IMR-90 (cell line): ENCODE measurements at places on chromosomes 6 and 20.

GRCh38 chr6:150622941-150623874 is 23.5 kb downstream of the PLEKHG1 start:
- no peak for DNase-seq

GRCh38 chr6:108564178-108564577 is 3.5 kb downstream of the FOXO3 start:
- peak; percentile 98 for DNase-seq

- DNase-seq = no peak
Observed at GRCh38 chr20:1467082-1467354, 369 bp upstream of the NSFL1C start.

- no peak for DNase-seq
Observed at GRCh38 chr6:50862176-50862575, 43.5 kb downstream of the TFAP2B start.

DNA sequence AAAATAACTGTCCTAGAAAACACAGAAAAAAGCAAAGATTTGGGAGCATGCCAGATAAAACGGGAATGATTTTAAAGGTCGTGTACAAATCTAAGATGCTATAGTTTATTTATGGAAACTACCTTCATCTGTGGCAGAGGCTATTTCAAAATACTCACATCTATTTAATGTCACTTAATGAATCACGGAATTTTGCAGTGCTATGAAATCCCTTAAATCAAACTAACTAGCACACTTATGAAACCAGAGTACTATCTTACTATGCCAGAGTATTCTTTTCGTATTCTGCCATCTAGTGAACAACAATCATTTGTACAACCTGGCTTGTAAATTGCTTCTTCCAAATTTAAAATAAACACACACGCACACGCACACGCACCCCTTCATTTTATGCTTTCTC is 77.9 kb upstream of the BMP5 start:
- peak; percentile 74 for DNase-seq

DNA sequence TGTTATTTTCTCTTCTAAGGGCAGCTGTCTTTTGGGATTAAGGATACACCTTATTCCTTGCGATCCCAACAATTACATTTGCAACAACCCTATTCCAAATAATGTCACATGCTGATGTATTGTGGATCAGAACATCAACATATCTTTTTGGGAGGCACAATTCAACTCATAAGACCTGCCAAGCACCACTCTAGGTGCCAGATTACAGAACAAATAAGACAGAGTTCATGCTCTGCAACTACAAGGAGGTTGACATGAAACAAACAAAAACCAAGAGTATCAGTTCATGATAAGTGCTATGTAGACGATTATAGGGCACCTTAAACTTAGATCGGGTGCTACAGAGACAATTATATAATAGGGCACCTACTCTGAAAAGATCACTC is 203.2 kb upstream of the SGK1 start:
- no peak for DNase-seq

GRCh38 chr6:122736163-122736562 is 43.4 kb upstream of the FABP7 start:
- DNase-seq = no peak

- DNase-seq = no peak
Observed at GRCh38 chr6:6920114-6920986, 187.4 kb upstream of the RREB1 start.

DNA sequence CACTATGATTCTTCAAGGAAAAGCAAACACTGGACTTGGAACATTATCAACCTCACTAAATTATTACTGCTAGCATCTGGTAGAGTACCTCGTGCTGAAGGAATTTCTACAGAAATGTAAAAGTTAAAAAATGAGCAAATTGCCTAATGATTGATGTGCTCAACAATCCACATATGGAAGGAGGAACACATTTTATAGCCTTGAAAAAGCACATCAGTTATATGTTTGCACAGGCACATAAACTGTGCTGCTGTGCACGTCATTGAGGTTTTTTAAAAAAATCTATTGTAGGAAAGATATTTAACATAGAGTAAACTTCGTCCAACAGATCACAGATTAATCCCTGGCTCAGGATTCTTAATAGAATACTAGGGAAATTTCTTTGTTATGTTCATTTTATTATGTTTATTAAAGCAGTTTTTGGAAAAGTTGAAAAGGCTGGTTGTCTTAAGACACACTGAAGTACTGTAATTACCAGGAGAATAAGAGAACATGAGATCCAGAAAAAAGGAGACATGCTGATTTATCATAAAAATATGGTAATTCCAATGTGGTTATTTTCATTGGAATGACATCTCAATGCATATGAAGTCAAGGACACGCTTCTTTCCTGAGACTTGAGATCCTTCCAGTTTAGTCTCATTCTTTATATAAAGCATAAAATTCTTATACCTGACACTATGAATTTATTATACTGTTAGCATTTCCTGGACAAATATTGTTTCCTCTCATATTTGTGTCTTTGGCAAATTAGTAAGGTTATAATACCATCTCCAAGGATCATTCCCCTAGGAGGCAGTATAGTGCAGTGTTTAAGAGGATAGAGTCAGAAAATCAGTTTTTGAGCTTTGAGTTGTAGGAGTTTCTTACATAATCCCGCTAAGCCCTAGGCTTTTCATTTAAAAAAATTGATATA is 511.1 kb downstream of the TENT5A start:
- DNase-seq = peak; percentile 49

DNA sequence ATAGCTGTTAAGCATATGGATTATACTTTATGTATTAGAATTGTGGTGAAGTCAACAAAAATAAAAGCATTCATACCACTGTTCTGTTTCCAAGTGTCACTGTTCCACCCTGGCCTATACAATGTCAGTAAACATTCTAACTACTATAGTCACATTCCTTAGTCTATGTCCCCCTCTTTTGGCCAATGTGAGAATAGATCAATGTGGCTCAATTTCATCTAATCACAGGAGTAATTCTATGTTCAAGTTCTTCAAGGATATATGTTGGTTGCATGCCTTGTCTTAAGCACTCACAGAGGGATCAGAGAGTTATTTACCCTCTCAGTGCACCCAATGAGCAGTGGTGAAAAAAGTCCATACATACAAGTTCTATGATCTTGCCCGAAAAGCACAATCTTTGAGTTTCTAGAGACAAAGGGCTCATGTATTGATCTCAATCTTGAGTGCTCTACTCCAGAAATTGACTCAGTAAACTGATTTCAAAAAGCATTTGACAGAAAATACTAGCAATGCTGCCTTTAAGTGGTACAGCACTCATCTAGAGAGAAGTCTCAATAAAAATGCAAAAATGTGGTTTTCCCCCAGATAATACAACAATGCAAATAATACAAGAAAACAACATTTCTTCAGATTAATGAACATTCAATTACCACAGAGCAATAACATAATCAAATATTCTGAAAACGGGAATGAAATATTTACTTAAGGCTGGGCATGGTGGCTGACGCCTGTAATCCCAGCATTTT is 16.5 kb downstream of the SMLR1 start:
- DNase-seq = peak; percentile 33

DNA sequence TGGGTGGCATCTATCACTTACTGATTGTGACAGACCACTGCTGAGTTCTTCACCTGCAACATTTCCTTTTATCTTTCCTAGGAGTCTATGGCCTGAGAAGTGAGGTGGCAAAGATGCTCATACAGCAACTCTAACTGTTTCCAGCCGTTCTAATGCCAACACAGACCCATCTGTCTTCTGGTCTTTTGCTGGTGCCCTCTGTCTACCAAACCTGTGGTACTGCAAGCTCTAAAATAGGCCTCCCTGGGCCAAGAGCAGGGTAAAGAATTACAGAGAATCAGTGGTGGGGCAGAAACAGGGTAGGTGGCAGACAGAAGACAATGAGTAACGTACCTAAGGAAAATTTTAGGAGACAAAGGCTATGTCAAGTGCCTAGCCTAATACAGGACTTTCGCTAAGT is 611.0 kb upstream of the FLRT3 start:
- DNase-seq = no peak

DNA sequence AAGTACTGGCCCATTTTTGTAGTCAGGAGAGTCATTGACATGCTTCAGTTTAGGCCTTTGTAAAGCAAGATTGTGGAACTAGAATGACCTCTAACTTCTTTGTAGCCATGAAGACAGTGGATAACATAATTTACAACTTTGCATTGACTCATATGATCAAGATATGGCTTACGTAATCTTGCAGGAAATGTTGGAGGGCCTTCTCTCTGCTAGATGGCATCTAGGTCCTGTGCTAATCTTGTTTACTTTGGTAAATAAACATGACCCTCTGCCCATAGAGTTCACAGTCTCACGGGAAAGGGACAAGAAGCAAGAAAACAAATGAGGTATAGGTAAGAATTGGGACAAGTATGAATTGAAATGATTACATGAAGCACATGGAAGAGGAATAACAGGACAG is 355.2 kb upstream of the ARID1B start:
- DNase-seq = no peak

- DNase-seq = no peak
Observed at GRCh38 chr20:53981752-53982437, 88.5 kb downstream of the BCAS1 start.

DNA sequence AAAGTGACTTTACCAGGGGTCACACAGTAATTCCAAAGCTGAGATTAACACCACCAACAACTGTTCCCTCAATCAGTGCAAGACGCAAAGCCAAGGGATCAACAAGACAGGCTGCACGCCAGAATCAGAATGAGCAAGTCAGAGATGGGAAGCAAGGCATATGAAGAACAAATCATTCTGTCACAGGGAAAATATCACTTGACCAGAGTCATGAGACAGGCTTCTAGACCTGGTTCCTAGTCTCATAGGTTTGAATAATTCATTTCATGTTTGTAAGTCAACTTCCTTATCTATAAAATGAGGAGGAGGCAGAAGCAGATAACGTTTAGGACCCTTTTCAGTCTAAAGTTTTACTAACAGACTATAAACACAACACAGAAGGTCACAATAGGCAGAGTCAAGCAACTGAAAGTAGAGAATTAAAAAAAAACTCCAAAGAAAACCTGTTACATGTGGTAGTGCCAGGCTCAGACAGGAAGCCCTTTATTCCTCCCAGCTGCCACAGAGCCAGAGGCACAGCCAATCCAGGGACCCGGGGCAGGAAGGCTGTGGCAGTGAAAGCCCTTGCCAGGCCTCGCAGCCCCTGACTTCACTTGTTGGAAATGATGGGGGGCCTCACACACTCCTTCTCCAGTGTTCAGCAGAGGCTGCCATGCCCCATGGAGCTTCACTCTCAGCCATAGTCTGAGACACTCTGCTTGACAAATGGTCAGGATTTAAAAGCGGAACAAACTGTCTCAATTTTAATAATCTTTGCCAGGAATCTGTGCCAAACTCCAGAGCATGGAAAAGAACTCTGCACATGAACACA is 29.2 kb upstream of the DST start:
- DNase-seq = no peak

GRCh38 chr6:158175111-158175510 is 7.0 kb downstream of the GTF2H5 start:
- DNase-seq = no peak

- DNase-seq = no peak
Observed at GRCh38 chr20:62444286-62444685, 16.9 kb upstream of the RBBP8NL start.

DNA sequence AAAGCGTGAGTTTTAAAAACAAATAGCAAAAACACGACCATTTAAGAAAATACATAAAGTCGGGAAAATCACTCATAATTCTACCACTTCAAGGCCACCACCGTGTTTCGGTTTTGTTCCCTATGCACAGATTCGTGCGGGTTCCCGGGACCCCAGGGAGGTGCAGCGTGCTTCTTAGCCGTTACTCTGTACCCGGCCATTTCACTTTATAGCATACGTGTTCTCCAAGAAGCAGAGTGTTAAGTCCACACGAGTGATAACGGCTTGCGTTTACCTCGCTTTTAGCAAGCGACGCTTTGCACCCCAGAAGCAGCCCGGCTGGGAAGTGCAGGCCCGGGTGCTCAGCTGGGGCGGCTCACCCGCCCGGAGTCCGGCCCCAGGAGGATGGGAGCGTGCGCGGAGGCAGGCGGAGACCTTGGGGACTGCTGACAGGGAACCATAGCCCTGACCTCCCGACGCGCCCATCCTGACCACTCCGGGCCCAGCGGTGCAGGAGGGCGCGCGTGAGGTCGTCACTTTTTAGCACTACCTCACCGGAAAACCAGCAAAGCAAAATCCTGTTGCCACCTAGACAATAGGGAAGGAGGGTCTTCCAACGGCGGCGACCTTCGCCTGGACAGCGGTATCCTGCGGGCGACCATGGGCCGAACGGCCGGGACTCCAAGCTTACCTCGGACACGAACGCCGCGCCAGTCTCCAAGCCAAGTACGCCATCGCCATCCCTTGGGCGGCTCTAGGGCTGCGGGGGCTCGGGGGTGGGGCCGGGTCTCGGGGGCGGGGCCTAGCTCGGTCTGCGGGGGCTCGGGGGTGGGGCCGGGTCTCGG is at the start of gene ECI2:
ECI2 (minus strand) TSS at position 735 of the 824 bp plus-strand sequence; CDS start at position 720, 15 bp downstream.
- peak; percentile 27 for DNase-seq

GRCh38 chr6:2771079-2771478 is 5.9 kb downstream of the WRNIP1 start:
- DNase-seq = no peak

DNA sequence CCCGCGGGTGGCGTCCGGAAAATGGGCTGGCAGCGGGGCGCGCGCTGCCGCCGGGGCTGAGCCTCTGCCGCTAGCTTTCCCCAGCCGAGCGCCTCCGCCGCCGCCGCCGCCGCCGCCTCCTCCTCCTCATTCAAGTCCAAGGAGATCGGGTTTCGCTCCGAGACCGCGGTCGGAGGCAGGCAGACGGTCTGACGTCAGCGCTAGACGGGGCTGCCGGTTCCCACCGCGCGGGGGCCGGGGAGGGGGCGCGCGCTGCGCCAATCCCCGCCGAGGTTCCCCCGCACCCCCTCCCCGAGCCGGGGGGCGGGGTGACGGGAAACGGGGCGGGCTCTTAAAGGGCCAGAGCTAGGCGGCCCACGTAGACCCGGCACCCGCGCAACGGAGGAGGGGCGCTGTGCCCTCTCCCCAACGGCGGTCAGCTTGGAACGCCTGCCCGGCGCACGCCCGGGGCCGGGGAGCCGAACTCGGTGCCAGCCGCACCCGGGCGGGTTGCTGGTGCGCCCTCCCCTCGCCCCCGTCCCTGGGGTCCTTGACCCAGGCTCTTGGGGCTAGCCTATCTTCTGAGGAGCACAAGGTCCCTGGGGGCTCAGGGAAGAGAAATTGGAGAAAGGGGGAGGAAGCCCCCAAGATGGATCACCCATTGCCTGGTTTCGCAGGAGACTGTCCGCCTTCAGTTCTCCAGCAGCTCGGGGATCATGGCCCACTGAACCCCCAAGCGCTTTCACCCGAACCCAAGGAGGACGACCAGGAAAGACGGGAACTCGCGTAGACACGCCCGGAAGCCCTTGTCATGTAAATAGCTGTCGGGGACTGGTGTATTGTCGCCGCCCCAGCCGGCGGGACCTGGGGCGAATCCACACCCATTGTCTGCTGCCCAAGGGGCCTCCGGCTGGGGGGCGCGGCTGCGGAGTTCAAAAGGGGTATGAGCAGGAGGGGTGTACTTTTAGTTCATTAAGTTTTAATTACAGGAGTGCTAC is at the start of gene PMEPA1:
PMEPA1 (minus strand) TSS at position 193 of the 977 bp plus-strand sequence. CDS start 433 bp downstream, outside the sequence.
- DNase-seq = peak; percentile 95

GRCh38 chr6:75848274-75848673 is 99.2 kb downstream of the MYO6 start:
- no peak for DNase-seq
